GM04504 (cell line): ENCODE measurements at places on chromosomes 1 and 21.
A peak's percentile ranks its signal among the peaks of the same experiment; 100 is the strongest.

DNA sequence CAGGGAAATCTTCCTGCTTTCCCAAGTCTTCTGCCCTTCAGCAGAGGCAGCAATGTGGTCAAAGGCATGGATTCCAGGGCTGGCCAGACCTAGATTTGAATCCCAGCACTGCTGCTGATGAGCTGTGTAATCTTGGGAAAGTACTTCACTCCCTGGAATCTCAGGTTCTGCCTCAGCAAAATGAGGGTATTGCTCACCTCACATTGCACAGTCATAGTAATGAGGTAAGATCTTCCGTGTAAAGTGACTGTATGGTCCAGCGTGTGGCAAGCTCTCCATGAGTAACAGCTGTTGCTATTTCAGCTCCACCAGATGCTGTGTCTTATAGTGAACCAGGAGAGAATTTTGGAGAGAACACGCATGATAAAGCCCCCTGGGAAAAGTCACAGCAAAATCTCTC is 56.1 kb upstream of the F3 start:
- peak; percentile 37 for DNase-seq

- peak; percentile 67 for DNase-seq
Observed at GRCh38 chr1:111733183-111733991, 5.8 kb downstream of the INKA2 start.

DNA sequence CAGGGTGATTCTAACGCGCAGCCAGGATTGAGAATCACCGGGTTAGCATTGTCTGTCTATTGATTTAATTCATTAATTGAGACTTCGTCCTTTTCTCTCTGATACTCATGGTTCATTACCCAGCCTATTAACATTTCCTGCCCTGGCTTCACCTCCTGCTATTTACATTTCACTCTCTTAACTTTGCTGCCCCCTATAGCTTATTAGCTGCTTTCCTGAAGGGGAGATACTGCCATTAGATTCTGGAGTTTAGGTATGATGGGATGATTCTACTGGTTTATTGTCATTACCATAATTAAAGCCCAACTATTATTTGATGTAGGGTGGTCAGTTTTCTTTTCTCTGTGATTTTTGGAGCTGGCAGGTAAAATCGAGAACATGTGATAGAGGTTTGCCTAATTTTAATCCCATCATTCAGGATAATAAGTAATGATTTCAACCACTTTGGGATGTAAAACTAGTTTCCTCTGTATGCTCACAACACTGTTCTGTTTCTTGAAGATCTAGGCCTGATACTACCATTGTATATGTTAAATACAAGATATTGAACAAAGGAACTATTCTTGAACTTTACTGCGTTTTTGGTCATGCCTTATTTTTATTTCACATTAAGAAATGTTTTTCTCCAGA is 6.4 kb downstream of the PPP2R5A start:
- no peak for DNase-seq

- no peak for DNase-seq
Observed at GRCh38 chr1:241849345-241849695, 1.3 kb downstream of the EXO1 start.

- DNase-seq = no peak
Observed at GRCh38 chr1:228786361-228787129, 51.3 kb downstream of the RHOU start.

- no peak for DNase-seq
Observed at GRCh38 chr1:12356004-12356890, 126.4 kb downstream of the VPS13D start.
